Activated CD4-positive, alpha-beta T cell treated with anti-CD3 and anti-CD28 coated beads, Interleukin-2, amount 50 U/mL, for 4 hours (primary cell): ENCODE measurements at places on chromosomes 6 and 20.

- DNase-seq, result no peak
Observed at GRCh38 chr20:665276-665675, 10.3 kb downstream of the SCRT2 start.

GRCh38 chr20:34243377-34243776 lies 2.2 kb downstream of the ASIP start:
- no peak for DNase-seq

DNA sequence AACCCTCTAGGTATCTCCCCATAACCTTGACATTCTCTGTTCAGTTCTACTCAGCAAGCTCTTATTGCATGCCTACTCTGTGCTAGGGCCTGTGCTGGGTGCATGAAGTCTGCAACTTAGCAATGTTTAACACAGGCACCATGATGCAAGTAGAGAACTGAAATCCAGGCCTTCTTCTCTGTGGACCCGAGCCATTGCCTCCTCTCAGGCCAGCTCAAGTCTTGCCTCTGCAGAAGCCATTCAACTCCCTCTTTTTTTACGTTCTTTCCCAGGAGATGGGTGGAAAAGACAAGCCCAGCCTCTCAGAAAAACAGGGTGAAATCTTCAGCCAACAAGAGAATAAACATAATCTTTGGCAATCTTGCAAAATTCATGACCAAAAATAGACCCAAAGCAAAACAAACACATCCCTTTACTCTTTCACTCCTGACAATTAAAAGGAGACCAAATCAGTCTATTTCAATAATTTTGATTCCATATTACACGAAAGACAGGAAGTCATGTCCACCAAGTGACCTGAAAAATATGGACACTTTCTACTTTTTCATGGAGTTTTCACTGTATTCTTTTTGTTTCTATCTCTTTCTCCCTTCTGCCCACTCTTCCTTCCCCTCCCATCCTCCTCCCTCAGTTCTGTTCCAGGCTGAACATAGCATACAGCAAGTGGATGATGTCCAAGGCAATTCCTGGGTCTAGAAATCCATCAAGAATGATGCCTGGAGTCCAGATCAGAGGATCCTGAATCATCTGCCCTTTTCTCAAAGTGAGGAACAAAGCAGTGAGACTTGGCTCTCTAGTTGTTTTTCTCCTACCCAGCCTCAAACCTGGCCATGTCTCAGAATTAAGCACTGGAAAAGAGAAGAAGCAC lies 45.4 kb upstream of the MOCS1 start:
- no peak for DNase-seq

GRCh38 chr20:58416835-58417234 lies 27.8 kb downstream of the VAPB start:
- DNase-seq, result no peak

GRCh38 chr6:19325335-19325789 lies 511.8 kb upstream of the ID4 start:
- DNase-seq, result no peak

GRCh38 chr20:25081730-25082497 lies at the start of gene VSX1:
TSS of gene VSX1 (minus strand) at chr20:25082141. CDS start at chr20:25082096, 45 bp downstream.
- DNase-seq, result no peak
